Endothelial cell (in vitro differentiated cells): ENCODE measurements at places on chromosomes 12 and 14. TPM values are rescaled to one million over a fixed set of nuclear protein-coding genes. Genes with fewer than 3 reads are reported as not detected.

DNA sequence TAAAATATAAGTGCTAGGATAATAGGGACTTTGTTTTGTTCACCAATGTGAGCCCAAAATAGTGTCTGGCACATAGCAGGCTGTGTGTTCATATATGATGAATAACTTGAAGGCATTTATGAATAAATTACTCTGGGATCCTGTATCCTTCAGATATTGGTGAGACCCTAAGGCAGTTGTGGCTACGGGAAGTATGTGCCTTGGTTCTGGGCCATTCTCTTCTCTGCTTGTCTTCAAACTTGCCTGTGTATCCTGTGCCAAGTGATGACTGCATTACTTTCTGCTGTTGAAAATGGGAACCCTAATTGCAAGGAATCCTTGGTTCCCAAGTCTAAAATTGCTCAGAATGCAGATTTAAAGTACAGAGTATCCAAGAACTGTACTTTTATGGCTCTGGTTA, 67.6 kb upstream of the KTN1 start:
- DNase-seq, result no peak

DNA sequence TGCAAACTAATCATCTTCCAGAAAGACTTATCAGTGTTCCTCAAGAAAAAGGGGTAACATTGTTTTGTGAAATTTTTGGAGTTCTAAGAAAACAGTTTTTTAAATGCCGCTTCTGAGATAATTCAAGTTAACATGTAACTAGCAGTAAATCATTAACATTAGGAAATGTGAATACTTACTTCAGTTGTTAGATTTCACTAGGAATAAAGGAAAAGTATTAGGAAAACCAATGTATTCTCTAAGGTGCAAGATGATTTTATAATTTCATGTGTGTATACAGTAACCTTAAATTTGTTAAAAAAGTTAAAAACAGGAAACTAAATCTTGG, 36.8 kb downstream of the PAPOLA start:
- DNase-seq, result no peak

DNA sequence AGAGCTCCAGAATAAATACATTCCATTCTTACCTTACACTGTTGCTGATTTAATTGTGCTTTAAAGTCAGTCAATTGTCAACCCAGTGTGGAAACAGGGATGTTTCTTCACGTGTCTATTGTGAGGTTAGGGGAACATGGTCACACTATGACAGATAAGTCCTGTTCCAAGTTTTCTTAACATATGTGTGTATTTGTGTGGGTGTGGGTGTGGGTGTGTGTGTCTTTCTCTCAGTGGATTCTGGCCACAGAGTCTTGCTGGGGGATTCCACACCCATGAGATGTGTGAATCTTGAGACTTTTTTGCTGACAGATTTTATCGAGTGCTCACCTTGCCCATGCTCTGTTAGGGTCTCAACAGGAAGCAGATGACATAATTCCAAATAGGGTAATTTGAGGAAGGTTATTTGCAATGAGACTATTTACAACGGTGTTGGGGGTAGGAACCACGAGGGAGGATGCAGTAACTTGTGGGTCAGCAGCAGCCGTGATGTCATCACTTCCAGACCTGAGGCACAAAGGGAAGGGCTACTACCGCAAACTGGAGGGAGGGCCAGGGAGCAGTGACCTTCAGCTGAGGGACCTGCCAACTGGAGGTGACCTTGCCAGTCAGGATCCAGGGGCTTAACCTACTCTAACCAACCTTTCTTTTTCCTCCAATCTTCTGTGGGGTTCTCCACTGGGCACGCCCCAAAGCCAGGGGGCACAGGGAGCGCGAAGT, 1.9 kb upstream of the VRK1 start:
- DNase-seq, result no peak

GRCh38 chr12:104788840-104789271, 169.2 kb downstream of the SLC41A2 start:
- no peak for DNase-seq

GRCh38 chr14:81137316-81137715, 83.4 kb downstream of the GTF2A1 start:
- DNase-seq, result no peak

GRCh38 chr12:14156606-14157005, 175.2 kb upstream of the GRIN2B start:
- DNase-seq, result no peak

- DNase-seq, result no peak
Measured at GRCh38 chr12:105171691-105172436, 64.1 kb downstream of the APPL2 start.

DNA sequence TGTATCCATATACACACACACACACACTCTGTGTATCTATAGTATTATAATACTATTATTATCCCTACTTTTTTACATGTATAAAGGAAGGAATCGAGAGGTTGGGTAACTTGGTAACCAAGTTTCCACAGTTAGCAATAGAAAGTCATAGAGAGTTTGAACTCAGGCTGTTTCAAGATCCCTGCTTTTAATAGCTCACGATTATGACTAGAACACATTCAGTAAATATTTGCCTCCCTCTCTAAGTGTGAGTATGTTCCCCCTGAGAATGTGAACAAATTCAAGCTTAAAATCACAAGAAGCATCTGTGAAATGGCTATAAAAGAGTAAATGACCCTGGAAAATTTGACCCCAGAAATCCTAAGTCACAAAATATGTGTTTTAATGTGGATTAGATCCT, 11.0 kb upstream of the REP15 start:
- DNase-seq, result no peak

DNA sequence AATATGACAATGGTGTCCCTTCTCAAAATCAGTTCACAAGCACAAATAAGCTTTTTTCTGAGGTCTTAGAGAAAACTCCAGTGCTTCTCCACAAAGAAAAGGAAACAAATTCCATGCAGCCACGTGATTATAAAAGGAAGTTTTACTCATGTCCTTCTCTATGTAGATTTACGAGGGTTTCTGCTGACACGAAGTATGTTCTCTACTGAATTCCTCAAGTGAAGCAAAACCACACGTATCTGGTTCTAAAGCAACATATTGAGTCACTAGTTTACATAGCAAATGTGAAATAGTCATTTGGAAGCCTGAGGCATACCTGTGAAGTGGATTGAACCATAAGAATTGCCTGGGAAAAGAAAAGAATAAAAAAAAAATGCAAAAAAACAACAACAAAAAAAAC, 31.9 kb downstream of the BMP4 start:
- no peak for DNase-seq

- no peak for DNase-seq
Measured at GRCh38 chr14:74400919-74401503, 25.0 kb downstream of the SYNDIG1L start.

The HRK gene
- 0.10 TPM for total RNA-seq

DNA sequence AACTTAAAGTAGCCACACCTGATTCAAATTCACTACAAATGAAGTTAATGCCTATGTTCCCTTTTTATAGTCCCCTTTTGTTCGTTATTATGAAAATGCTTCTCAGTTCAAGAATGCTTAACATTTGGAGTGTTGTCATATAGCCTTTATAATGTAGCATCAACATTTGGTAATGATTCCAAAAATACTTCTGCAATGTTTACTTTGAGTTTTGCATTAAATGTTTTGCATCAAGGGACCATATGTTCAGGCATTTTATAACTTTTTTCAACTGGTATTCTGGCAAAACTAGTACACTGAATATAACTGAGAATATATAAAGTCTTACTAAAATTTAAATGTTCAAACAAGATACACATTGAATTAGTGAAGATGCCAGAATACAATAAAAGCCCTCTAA, 209.6 kb upstream of the SLC16A7 start:
- no peak for DNase-seq

- DNase-seq, result no peak
Measured at GRCh38 chr12:68236421-68237059, 10.9 kb upstream of the IL26 start.

The HEBP1 gene
- 83.3 TPM for total RNA-seq

DNA sequence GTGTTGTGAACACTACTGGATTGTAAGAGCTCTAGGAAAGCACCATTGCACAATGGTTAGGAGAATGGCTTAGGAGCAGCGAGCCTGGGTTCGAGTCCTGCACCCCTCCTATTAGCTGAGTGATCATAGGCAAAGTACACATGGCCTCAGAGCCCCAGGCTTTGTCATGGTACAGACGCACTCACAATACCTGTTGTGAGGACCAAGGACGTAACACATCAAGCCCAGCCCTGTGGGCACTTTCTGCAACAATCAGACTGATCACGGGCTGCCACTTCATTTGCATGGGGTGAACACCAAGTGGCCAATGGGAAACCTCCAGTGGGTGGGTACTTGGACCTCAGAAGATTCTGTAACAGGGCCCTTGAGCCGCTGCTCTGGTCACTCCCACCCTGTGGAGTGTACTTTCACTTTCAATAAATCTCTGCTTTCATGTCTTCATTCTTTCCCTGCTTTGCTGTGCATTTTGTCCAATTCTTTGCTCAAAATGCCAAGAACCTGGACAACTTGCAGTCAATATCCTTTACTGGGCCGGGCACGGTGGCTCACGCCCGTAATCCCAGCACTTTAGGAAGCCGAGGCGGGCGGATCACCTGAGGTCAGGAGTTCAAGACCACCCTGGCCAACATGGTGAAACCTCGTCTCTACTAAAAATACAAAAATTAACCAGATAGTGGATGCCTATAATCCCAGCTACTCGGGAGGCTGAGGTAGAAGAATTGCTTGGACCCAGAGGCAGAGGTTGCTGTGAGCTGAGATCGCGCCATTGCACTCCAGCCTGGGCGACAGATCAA, 28.2 kb downstream of the GLRX5 start:
- no peak for DNase-seq

The ACRBP gene
- 19.3 TPM for total RNA-seq

DNA sequence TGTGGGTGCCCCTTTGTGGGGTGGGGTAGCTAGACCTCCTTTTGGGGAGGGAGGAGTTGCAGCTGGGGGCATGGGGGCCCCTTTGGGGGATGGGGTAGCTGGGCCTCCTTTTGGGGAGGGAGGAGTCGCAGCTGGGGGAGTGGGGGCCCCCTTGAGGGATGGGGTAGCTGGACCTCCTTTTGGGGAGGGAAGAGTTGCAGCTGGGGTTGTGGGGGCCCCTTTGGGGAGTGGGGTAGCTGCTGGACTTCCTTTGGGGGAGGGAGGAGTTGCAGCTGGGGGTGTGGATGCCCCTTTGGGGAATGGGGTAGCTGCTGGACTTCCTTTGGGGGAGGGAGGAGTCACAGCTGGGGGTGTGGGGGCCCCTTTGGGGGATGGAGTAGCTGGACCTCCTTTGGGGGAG, 7.0 kb downstream of the NACA start:
- DNase-seq, result no peak

DNA sequence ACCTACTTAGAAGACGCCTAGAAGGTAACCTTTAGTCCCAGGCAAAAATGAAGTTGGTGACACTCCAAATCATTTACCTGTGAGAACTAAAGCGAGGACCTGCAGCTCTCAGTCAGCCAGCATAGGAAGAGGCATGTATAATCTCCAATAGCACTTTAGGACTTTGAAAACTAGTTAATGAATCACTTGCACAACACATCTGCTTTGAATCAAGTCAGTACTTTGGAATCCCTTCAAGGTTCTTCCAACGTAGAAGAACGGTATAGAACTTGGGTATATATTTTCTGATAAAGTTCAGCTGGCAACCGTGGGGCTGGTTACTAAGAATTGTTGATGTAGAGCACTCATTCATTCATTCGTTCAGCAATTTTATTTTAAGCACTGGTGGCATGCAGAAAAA, 251.9 kb downstream of the TMEM132D start:
- DNase-seq, result no peak

GRCh38 chr12:122204167-122205052, 901 bp downstream of the B3GNT4 start:
- DNase-seq, result no peak

- no peak for DNase-seq
Measured at GRCh38 chr12:92621312-92621711, 81.5 kb upstream of the PLEKHG7 start.

GRCh38 chr14:85527445-85528035, 2.4 kb upstream of the FLRT2 start:
- DNase-seq, result no peak

- DNase-seq, result no peak
Measured at GRCh38 chr12:53805791-53806190, 54.0 kb upstream of the CISTR start.

DNA sequence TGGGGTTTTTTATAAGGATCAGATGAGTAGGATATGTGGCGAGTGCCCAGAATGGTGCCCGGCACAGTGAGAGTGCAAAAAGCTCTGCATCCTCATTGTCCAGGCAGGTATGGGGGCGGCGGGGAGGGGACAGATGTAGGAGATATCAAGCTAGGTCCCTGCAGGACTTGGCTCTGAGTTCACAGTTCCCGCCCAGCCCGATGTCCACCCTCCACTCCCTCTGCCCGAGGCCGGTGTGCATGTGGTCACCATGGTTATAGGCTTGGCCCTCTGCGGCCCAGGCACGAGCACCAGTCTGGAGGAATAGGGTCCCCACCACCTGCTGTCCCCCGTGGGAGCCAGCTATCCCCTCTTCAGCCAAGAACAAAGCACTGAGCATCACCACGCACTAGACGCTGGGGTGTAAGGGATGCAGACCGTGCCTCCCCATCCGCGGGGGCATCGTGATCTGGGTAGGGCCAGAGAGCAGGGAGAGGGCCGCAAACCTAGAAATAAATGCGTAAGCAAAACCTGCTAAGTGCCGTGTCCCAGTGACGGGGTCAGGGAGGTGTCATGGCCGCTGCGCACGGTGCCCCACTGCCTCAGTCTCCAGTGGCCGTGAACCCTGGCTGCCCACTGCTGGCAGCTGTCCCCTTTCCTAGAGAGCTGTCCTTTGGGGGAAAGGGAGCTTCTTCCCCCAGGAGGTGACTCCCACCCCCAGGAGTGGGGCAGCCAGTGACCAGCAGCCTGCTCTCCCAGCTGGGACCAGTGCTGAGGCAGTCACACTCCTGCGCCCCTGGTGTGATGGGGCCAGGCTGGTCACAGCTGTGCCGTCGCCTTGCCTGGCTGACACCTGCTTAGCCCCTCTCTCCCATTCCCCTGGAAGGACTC, 12.0 kb downstream of the RFLNA start:
- no peak for DNase-seq

DNA sequence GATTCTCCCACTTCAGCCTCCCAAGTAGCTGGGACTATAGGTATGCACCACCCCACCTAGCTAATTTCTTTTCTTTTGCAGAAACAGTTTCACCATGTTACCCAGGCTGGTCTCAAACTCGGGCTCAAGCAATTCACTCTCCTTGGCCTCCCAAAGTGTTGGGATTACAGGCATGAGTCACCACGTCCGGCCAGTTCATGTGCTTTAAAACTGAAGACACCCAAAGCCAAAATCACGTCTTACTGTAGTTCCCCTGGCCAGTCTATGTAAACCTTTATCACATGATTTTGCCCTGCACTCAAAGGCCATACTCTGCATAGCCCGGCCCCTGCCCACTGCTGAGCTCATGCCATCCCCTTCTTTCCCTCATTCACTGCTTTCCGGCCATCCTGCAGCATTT, 4.5 kb downstream of the ALKBH2 start:
- DNase-seq, result no peak

GRCh38 chr12:114045349-114045748, 79.2 kb upstream of the RBM19 start:
- no peak for DNase-seq

- DNase-seq, result no peak
Measured at GRCh38 chr12:12481631-12482030, 81.0 kb downstream of the DUSP16 start.

The NANOG gene
- total RNA-seq, result 4.5 TPM

The KCNK10 gene
- total RNA-seq, result 2.3 TPM

The MYF6 gene
- 0.31 TPM for total RNA-seq

The CAPZA3 gene
- total RNA-seq, result not detected
